ENCODE measurements at places on chromosomes 3 and 15.

GRCh38 chr15:32942401-32942841 lies 224.6 kb downstream of the GREM1 start:
- no peak for DNase-seq

DNA sequence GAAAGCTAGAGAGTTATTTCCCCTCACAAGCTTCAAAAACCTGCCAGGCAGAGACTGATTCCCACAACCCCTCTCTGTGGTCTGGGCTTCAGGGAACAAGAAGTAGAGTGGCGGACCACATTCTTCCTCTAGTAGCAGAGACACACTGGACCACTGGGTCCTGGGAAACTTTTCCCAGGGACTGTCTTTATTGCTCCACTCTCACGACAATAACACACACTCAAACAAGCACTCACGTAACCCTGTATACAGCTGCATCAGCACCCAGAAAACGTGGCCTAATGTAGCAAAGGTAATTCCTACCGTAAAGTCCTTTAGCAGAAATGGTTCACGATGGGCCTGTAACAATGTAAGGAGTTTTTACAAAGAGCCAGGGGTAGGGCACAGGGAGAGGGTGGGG lies 27.6 kb downstream of the CPOX start:
- no peak for DNase-seq

DNA sequence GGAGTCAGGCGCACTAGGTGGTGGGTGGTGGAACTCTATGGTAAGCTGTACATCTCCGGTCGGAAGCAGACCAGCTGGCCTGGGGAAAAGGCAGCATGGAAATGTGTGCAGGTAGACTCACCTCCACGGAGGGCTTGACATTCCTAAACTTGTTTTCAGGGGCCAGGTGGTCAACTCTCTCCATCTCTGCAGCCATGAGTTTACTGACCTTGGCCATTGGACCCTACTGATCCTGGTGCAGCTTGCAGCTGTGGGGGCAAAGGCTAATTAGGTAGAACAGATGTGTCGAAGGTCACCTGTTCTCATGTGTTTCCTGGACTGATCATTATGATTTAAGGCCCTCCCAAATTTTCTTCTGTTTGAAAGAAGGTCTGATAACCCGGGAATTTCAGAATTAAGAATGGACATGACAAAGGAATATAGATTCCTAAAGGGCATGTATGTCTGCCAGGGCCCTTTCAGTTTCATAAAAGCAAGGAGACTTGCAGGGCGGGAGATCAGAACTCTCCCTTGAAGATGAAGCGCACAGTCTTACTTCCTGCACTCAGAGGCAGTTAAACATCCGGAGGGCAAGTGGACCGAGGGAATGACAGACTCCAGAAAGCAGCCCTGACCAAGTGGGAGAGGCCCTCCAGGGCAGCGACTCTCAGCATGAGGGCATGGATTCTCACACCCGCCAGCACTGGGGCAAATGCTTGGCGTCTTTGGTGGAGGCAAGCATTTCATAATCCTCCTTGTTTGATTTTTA lies 56.1 kb upstream of the CMTM7 start:
- no peak for DNase-seq

DNA sequence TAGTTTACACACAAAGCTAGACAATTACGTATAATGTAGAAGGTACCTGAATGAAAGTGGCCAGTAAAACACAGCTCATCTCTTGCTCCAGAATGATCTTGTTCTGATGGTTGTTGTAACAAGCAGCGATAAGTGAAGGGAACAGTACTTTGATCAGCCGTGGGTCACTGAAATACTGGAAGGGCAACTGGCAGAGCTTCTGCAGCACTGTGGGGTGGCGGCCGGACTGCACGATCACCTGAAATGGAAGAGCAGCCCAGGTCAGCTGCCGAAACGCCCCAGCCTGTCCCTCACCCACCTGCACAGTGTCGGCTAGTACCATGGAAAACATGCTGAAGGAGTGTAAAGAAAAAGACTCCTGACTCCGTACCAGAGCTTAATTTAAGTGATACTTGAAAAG lies 17.3 kb downstream of the ISL2 start:
- no peak for DNase-seq

- DNase-seq: no peak
These were observed 23.7 kb upstream of the NR2E3 start for GRCh38 chr15:71786673-71787072.

DNA sequence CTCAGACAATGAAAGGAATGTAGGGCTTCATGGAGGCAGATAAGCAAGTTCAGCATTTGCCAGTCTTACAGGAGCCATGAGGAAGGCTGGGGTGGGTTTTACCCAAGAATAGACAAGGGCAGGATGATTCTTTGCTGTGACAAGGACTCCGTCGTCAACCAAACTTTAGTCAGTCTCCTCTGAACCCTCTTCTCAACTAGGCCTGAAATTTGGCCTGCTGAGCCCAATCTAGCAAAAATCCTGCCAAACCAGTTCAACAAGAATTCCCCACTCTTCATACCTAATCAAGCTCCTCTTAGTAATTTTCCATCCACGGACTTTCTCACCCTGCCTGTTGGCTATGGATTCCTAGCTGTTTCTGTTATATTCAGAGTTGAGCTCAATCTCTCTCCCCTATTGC lies 280.5 kb downstream of the TBL1XR1 start:
- DNase-seq: no peak

DNA sequence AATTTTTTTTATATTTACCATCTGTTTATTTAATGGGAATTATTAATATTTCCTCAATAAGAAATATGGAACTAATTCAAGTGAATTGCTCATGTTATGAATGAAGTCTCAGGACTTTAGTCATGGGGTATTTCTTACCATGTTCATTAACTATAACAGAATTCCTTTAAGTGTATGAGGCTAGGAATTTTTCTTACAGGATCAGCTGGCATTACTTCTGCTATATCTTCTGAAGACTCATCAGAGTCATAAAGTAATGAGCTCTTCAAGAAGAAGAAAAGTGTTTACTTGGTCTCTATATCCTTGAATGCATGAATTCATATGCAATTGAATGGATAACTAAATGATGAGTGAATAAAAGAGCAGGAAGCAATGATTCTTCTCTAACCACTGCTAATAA lies 486.8 kb upstream of the THBS1 start:
- DNase-seq: no peak

DNA sequence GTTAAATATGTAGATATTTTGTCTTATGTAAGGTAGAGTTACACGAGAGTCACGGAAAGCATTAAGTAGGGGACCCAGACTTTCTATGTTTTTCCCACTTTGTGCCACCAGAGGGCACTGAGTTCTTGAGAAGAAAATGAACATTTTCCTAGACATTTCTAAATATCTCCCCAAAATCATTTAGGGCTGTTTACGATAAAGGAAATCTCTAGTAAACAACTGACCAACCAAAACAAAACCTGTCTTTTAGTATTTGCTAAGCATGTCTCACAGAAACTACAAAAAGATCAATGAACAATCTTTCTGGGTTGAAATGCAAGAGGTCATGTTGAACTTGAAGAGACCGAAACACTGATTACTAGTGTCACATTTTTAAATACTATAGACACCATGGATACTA lies 16.1 kb downstream of the POU1F1 start:
- DNase-seq: no peak

DNA sequence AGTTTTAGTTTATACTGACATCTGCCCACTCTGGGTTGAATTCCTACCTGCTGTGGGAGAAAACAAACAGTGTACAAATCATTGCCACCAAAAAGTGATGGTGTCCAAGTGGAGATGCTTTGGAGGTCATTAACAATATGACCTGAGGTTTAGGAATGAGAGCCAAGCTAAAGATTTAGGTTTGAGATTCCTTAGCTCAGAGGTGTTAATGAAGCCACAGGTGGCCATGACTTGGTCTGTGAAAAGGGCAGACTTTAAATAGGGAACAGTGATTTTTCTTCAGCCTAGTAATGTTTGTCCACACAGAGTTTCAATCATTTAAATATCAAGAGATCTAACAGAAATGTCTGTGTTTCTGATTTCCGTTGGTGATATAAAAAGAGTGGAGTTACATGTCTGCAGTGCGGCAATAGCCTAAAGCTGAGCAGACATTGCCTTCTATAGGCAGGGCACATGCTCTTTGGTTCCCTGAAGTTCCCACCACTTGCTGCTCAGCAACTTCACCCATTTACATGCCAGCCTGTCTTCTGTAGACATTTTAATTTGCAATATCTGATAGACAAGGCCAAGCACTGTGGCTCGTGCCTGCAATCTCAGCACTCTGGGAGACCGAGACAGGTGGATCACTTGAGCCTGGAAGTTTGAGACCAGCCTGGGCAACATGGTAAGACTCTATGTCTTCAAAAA lies 423.2 kb downstream of the IL5RA start:
- DNase-seq: no peak

GRCh38 chr3:187196573-187197334 lies 532 bp upstream of the RTP1 start:
- no peak for DNase-seq

DNA sequence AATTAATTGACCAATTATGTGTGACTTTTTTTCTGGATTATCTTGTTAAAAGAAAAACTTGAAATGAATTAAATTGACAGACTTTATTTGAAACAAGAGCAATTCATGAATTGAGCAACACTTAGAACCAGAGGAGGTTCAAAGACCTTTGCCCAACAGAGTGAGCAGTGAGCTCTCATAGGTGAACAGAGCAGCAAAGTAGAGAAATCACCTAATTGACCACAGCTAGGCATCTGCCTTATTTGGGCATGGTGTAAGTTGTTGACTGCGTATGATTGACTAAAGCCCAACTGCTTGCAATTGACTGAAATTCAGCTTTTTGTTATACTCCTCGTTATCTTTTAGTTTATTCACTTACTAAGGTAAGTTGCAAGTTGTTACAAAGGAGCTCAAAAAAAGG lies 1216.0 kb upstream of the ALCAM start:
- no peak for DNase-seq

- no peak for DNase-seq
These were observed 513.7 kb downstream of the FOXP1 start for GRCh38 chr3:71069797-71070196.

- DNase-seq: no peak
These were observed at the start of gene MST1R for GRCh38 chr3:49903451-49904424. MST1R (minus strand) TSS chr3:49903873; CDS start chr3:49903609, 264 bp downstream.

GRCh38 chr3:72446218-72447058 lies 401.8 kb downstream of the SHQ1 start:
- no peak for DNase-seq

DNA sequence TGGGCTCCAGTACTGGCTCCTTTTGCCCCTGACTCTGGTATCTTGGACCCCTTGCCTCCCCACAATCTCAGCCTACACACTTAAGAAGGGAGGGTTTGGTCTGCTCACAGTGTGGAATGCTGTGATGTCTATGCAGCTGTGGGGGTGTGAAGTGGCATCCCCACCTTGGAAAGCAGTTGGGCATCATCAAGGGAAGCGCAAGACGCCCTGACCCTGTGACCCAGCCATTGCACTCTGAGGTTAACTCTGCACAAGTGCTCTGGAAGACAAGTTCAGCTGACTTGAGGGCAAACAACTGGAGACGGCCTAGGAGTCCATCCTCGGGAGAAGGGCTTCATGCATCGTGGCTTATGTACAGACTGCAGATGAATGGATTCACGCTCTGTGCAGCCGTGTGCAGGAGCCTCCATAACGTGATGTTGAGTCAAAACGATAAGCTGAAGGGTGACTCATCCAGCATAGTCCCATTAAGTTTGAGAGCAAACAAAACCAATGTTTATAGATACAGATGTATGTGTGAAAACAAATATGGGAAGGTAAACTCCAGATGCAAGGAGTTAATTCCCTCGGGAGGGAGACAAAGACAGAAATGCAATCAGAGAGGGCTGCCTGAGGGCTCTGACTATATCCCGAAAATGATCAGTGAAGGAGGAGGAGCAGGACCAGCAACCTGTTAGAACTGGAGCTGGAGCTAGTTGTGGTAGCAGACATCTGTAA lies 86.8 kb downstream of the LSM3 start:
- peak; percentile 52 for DNase-seq

DNA sequence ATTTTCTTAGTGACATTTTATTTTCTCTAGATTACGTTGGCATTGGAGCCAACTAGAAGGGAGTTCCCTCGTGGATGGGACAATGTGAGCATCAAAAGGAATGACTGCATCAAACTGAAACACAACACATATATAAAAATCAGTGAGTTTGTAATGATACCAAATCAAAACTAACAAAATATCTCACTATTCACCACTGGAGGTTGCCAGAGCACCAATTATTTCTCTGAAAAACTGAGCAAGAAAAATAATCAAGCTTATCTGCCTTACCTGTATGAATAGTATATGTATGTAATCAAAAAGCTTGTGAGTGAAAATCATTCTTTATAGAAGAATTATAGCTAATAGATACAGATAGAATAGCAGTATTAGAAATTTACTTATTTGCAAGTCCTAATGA lies 46.8 kb upstream of the OTOL1 start:
- no peak for DNase-seq

GRCh38 chr15:92822216-92823144 lies 77.6 kb upstream of the CHD2 start:
- DNase-seq: no peak

DNA sequence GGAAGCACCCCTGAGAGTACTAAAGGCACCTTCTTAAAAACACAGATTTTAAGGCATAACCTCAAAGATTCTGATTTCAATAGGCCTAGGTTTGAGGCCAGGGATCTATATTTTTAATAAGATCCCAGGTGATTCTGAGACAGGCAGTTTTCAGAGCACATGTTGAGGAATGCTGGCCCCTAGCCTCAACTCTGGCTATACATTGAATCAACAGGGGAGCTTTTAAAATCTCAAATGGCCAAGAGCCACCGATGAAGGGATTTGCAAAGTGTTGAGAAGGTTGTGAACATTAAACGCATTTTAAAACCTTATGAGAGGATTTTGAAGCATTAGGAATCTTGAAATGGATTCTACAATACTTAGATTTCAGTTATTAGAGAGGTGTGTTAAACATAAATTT lies 268.8 kb upstream of the ARHGEF26 start:
- DNase-seq: no peak

DNA sequence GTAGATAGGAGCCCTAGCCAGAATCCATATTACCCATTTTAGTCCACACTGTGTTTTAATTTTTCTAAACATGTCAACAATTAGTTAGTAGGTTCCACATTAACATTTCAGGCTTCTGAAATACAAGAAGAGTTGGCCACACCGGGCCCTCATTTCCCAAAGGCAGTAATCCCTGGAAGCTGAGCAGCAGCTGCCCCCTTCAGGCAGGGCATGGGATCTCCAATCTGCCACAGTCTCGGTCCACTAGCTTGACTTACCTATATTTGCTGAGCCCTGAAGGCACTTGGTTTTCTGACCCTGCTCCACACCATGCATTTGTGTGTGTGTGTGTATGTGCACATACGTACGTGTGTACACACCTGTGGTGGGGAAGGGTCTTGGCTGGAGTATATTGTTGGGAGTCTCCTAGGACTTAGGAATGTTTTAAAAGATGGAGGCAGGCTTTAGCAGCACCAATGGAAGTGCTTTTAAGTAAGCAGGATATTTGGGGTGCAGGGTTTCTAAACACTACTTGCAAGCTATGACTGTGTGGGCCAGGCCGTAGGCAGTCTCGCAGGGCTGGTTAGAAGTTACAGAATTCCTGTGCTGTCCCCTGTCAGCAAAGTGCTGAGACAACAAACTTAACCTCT lies 71.2 kb upstream of the SOX14 start:
- DNase-seq: no peak

Data from retinal pigment epithelial cell (primary cell).